Inflammatory macrophage treated with lipopolysaccharide for 4 hours (primary cell): ENCODE measurements at places on chromosomes 12 and 14.
A peak's percentile ranks its signal among the peaks of the same experiment; 100 is the strongest.

- DNase-seq, result no peak
These were observed 706.2 kb downstream of the GALC start for GRCh38 chr14:87286826-87287225.

GRCh38 chr12:68271346-68271745 is 17.9 kb upstream of the IL22 start:
- DNase-seq, result no peak

DNA sequence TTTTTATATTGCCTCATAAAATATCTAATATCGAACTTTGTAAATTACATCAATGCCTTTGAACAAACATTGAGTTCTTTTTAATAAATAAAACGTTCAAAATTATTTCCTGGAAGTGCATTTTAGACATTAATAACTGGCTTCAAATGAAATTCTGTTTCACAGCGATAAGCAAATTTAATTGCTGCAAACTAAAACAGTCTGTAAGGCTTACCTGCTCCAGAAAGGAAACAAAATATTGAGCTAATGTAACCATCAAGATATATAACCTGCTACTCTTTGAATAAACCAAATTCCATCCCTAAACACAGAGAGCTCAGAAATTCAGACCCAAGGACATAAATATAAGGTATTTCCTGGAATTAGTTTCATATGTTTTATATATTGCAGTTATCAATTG is 651.3 kb downstream of the MED13L start:
- DNase-seq, result no peak

DNA sequence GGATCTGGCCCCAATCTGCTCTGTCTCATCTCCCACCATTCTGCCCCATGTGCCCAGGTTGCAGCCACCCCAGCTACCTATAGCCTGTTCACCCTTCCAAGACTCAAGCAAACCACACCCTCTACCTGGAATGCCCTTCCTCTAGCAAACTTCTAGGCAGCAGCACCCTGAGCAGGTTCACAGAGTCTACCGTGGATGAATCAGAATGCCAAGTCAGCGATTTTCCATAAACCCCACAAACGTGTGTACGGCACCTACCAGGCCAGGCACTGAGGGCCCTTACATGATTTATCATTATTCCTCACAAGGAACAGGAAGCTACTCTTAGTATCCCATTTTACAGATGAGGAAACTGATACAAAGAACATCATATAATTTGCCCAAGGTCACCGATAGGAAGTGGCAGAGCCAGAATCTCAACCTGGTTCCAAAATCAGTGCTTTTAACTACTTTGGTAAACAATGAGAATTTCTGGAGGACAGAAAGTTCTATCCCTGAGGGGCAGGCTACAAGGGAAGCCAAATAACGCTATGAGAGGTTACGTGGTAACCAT is 28.0 kb upstream of the DHRS4 start:
- DNase-seq, result no peak

DNA sequence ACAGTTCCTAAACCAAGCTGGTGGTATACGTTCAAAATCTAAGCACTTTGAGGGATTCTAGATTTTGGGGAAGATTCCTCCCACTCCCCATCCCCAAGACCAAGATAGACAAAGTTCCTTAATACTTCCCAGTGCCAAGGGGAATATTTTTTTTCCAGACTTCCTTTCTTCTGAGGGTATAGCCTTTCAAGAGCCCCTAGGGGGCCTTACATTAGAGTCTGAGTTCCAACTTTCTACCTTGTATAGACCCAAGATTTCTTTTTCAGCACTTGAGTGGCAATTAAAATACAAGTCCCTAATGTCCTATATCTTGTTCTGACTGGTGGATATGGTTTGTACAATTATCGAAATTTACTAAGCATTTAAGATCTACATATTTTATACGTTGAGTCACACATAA is 28.7 kb upstream of the SOS2 start:
- DNase-seq, result no peak

GRCh38 chr12:9333161-9333560 is 125.0 kb upstream of the PZP start:
- no peak for DNase-seq

GRCh38 chr12:38417101-38417500 is 100.5 kb downstream of the ALG10B start:
- peak; percentile 11 for DNase-seq

DNA sequence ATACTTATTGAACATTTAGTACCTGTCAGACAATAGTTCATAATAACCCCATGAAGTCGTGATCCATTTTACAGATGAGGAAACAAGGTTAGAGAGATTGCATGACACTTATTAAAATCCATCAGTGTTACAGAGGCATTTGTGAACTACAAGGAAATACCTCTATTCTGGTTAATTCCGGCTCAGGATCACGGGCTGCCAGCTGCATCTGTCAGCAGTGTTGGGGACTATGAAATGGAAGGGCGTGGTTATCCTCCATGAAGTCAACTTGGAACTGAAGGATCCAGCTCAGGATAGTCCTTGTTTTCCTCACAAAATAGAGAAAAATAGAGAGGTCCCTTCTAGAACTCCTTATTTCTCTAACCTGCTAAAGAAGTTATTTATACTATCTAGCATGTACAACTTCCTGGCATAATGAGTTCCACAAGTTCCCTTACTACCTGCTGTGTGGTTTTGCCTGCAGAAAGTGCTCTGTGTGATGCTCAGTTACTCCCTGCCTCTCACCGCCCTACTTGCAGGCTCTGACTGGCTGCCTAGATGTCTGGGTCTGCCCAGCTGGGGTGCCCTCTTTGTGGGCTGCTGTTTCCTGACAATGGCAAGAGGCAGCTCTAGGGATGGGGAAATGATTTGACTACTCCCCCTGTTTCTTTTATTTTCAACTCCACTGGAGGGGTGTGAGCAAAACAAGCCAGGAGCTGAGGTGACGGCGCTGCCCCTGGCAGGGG is 36.8 kb downstream of the PLXNC1 start:
- DNase-seq, result no peak

- DNase-seq, result no peak
These were observed 36.4 kb downstream of the PYM1 start for GRCh38 chr12:55891310-55891709.

GRCh38 chr14:104138098-104138717 is at the start of gene KIF26A:
KIF26A (plus strand) TSS chr14:104138587; CDS start chr14:104138723, 136 bp downstream.
- DNase-seq, result no peak
